Head of caudate nucleus (tissue), 42 donors: ENCODE measurements at places on chromosomes 4 and X.

GRCh38 chr4:183504930-183505610 is at the start of gene ING2:
Gene ING2 (plus strand): TSS chr4:183505058. CDS start chr4:183505196, 138 bp downstream.
- DNase-seq, result no peak

DNA sequence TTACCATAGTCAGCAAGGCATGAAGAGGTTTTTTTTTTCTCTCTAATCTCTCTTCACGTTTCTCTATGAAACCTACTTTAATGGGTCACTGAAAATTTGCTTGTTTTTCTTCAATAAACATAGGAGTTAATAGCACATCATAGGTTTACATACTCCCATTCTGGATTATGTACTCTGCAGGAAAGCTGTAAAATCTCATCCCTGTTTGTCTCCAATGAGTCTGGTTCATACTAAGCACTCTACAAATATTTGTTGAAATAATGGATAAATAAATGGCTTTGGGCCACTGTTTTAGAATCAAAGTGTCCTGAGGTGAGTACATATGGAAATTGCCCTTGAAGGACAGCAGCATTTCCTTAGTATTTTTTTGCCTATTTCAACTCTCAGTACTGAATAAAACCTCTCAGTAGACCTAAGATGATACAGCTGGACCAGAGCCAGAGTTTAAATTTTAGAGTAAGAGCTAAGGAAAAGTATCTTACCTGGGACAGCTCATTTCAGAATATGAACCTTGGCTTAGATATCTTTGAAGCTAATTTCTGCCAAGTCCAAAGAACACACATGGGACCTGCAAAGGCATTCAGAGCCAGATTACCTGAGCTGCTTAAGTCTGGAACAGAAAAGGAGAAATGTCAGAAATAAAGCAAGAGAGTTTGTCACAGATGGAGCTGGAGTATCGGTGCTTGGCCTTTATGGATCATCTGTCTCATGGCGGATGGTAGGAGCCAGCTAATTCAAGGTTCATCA is 34.4 kb downstream of the PF4 start:
- DNase-seq, result no peak

DNA sequence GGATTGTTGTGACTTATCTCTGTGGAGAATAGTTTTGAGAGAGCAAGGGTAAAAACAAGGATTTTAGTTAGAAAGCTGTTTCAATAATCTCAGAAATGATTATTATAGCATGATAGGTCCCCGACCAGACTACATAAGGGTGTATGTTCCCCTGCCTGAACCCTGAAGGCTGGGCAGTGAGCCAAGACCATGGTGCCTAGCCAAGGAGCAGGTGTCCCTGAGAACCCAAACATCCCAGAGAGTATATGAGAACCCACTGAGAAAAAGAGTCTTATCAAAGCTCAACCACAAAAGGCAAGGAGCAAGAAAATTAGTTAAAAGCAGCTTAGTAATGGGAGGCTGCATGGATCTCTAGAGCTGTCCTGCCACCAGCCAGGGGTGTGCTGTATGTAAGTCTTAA is 94.9 kb upstream of the UNC5C start:
- no peak for DNase-seq

GRCh38 chr4:53656421-53656981 is 65.2 kb upstream of the LNX1 start:
- DNase-seq, result no peak

- DNase-seq, result no peak
Observed at GRCh38 chr4:122692641-122693520, 39.6 kb upstream of the BBS12 start.

DNA sequence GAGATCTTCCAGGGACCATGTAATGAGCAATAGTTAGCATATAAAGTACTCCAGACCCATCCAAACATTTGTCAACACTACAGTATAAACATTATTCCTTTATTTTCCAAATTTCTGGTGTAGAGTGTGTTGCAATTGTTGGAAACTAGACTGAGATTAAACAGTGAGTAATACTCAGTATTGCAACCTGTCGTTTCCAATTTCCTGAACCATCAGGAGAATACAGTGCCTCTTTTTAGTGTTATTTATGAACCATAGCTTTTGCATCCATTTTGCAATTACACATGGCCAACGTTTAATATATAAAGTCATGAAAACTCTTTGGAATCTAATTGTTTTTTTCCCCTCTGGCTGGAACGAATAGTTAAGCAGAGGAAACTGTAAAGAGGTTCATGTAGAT is 58.3 kb upstream of the DHRSX start:
- no peak for DNase-seq

GRCh38 chr4:141255016-141255415 is 34.3 kb downstream of the ZNF330 start:
- no peak for DNase-seq

DNA sequence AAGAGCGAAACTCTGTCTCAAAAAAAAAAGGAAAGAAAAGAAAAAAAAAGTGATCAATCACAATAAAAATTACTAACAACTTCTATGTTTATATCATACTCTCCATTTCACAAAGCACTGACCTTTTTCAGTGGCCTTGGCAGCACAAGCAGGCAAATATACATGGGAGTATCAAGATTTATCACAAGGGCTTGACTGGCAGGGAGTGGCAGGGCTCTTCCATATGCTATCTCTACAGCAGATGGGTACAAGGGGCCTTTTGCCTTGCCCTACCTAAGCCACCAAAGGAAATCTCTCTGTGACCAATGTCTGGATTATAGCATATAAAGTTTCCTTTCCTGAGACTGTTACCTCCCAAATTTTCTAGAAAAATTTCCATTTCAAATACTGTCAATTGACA is 24.4 kb downstream of the TSPAN5 start:
- DNase-seq, result no peak

DNA sequence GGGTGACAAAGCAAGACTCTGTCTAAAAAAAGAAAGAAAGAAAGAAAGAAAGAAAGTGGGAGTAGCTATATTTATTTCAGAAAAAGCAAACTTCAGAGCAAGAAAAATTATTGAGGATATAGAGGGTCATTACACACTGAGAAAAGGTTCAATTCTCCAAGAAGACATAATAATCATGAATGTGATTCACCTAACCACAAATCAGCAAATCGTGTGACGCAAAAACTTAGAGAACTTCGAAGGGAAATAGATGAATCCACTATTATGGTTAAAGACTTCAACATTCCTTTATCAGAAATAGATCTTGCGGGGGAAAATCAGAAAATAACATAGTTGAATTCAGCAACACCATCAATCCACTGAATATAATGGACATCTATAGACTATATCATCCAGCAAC is 219.3 kb upstream of the LDB2 start:
- DNase-seq, result no peak

DNA sequence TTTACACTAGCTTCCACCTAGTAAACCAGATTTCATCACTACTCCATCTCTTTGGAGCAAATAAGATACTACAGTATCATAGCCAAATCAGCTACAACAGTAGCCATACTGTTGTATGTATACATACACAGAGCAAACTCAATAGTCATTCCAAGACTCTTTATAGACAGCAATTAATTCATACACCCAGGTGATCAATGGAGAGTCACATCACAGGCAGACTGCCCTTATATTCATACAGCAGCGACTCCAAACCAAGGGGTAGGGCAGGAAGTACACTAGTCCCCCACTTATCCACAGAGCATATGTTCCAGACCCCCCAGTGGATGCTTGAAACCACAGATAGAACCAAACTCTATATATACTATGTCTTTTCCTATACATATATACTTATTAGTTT is 76.6 kb downstream of the FBXW7 start:
- DNase-seq, result no peak

DNA sequence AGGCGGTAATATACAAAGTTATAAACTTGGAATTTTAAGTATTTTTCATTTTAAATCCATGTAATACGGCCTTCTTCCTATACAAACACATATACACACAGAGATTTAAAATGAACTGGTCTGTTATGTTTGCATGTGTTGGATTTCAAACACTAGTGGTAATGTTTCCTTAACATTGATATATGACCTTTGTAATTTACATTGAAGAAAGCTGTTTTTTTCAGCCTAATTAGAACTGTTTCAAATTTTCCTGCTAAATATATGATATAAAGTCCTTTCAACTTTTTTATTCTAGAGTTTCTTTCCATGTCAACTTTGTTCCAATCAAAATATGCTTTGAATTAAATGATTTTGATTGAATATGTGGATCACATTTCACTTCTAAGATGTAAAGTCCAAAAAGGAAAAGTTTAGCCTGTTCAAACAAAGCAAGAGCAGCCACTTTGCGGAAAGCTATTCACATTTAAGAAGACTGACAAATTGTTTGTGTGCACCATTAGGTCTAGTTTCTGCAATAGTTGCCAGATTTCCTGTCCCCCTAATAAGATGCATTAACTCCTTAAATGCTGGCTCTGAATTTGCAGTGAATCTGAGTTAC is 226.0 kb upstream of the MAB21L2 start:
- DNase-seq, result no peak

- no peak for DNase-seq
Observed at GRCh38 chr4:25976780-25977179, 62.8 kb downstream of the SMIM20 start.

DNA sequence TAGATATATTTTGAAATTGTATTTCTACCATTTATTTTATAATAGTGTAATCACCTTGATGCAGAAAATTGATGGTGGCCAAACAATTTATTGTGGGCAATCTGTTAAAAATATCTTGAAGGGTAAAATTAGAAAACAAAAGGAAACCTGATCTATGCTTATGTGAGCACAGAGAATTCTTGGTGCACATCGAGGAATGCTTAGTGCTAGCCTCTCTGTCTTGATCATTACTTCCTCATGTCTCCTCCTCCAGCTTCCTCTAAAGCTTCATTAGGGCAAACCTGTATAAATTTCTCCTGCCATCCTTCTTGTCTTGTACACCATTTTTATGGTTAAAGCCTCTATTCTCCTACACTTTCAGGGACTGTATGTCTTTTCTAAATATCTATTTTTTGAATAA is 725.8 kb downstream of the RAPGEF2 start:
- no peak for DNase-seq

GRCh38 chrX:135324463-135324862 is 15.2 kb downstream of the ETDC start:
- DNase-seq, result no peak

DNA sequence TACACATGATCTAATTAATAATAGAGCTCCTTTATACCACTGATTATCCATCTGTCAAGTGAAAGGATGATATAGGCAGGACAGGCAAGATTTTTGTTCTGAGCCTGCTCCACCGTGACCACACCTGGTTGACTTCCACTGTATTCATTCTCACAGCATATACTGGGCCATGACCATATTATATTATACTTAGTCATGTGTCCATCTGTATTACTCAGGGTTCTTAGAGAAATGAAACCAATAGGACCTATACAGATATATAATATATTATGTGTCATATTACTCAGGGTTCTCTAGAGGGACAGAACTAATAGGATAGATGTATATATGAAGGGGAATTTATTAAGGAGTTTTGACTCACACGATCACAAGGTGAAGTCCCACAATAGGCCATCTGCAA is 675.1 kb downstream of the GRXCR1 start:
- no peak for DNase-seq

DNA sequence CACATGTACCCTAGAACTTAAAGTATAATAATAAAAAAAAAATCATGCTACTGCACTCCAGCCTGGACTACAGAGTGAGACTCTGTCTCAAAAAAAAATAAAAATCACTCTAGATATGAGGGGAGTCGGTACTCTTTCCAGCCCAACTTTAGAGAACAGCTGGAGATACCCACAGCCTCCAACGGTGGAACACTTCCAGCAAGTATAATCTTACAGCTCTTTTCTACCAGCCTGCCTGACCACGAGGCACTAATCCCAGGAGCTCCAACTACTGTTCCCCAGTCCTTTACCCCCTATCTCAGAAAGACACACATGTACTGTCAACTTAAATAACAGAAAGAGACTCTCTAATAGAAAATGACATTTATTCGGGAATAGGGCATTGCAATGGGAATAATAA is 46.8 kb downstream of the STEEP1 start:
- DNase-seq, result no peak

GRCh38 chr4:78222575-78223186 is 165.6 kb downstream of the FRAS1 start:
- no peak for DNase-seq

DNA sequence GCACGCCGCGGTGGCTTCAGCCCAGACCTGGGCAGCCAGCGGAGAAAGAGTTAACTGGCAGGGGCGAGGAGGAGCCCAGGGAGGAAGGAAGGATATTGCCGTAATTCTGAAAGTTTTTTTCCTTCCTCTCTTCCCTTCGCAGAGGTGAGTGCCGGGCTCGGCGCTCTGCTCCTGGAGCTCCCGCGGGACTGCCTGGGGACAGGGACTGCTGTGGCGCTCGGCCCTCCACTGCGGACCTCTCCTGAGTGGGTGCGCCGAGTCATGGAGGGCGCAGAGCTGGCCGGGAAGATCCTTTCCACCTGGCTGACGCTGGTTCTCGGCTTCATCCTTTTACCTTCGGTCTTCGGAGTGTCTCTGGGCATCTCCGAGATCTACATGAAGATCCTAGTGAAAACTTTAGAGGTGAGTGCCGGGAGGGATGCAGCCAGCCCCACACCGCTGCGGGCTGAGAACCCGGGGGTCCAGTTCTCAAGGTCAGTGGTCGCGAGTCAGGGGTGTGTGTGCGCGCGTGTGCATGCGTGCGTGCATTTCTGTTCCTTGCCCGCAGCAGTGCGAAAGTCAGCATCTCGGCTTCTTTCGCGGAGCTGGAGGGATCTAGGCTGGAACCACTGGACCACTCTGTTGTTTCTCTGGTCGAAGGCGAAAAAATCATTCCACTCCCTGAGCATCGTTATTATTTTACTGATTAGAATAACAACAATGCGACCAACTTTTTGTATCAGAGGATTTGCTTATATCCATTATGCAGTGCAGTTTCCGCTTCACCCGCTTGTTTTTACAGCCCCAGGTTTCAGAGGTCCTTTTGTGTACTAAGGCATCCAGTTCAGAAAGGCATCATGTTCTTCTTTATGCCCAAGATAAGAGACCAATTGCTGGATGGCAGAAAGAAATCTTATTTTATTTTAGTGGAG is 709 bp downstream of the GPAT3 start:
- DNase-seq, result no peak

DNA sequence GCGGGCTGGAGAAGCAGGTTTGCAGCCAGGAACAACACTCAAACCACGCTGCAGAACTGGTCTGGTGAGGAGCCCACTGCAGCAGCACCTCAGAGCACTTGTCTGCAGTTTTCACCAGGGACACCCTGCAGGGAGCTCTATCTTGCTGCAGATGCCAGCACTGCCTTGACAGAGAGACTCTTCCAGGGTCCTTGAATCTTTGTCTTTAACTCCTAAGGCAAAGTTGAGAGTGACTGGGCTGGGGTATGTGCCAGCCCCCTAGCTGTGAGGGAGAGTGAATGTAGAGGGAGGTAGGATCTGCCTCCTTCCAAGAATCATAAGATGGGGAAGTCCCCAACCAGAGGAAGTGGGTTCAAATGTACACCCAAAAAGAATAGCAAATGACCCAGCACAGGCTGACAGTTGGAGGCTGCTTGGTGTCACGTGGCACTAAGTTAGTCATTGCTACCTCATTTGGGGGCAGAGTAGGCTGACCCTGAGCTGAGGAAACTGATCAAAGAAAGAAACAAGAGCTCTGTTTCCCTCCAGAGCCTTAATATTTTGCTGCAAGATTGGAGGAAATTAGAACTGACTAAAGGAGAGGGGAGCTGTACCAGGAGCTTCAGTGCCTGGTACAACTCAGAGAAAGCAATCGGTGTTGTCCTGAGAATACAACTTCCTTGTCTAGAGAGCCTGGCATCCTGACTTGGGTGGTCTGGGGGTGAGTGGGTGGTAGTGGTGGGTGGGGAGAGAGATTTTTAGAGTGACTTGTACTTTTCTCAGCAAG is 28.2 kb upstream of the HUWE1 start:
- peak; percentile 22 for DNase-seq

- no peak for DNase-seq
Observed at GRCh38 chrX:29281078-29281742, 694.0 kb downstream of the IL1RAPL1 start.
